Stimulated activated CD8-positive, alpha-beta memory T cell treated with anti-CD3 and anti-CD28 coated beads, Interleukin-7, amount 100 ng/mL, for 48 hours (primary cell): ENCODE measurements at places on chromosomes 16 and 17.

- no peak for DNase-seq
Measured at GRCh38 chr16:48103591-48103990, 52.2 kb downstream of the ABCC12 start.

DNA sequence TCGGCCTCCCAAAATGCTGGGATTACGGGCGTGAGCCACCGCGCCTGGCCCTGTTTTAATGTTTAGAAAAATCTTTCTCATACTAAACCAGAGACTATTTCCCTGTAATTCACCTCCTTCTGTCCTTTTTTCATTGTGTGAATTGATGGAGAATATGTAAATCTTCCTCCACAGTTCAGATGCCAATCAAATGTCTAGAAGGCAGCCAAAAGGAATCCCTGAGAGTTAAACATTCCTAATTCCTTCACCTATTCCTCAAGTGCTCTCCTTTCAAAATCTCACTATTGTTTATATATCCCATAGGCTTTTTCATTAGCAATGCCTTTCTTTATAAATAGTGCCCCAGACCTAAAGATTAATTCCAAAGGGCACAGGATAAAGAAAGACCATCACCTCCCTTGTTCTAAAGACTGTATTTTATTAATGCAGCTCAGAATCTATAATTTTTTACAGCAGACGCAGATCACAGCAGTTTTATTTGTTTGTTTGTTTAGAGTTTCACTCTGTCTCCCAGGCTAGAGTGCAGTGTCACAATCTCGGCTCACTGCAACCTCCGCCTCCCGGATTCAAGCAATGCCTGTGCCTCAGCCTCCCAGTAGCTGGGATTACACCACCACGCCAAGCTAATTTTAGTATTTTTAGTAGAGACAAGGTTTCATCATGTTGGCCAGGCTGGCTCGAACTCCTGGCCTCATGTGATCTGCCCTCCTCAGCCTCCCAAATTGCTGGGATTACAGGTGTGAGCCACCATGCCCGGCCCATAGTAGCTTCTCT lies 30.5 kb downstream of the COPZ2 start:
- no peak for DNase-seq

DNA sequence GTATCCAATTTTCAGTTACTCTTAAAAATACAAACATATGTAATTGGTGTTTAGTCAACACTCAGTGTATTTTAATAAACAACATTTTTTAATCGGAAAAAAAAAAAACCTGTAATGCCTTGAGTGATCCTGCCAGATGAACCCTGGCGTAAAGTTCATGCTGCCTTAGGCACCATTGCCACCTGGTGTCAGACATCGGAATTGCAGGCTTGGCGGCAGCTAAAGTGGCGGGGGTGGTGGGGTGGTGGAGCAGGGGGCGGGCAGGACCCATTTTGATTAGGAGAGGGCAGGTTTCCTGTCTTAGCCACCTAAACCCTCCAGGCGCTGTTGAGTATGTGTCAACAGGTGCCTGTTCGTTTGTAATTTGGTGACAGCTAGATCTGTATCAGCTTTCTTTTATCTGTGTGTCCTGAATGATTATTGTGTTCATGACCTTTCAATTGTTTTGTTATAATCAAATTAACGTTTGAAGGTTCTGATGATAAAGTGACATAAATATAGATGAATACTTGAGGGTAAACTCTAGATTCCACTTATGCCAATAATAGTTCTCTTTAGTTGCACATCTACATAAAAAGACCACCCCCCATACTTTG lies 588.7 kb downstream of the CDH13 start:
- peak; percentile 11 for DNase-seq

DNA sequence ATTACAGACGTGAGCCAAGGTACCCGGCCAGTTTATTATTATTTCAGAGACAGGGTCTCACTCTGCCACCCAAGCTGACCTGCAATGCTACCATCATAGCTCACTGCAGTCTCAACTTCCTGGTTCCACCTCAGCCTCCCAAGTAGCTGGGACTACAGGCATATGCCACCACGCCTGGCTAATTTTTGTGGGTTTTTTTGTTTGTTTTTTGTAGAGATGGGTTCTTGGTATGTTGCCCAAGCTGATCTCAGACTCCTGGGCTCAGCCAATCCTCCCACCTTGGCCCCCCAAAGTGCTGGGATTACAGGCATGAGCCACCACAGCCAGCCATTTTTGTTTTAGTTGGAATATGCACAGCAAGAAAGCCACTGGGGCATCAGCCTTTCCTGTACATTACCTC lies 115.7 kb downstream of the MRM1 start:
- DNase-seq, result no peak

GRCh38 chr17:2825253-2825970 lies 29.2 kb downstream of the RAP1GAP2 start:
- DNase-seq, result no peak

- no peak for DNase-seq
Measured at GRCh38 chr16:89269805-89270665, 52.5 kb downstream of the ZNF778 start.

- no peak for DNase-seq
Measured at GRCh38 chr17:27339198-27339835, 45.4 kb downstream of the WSB1 start.

DNA sequence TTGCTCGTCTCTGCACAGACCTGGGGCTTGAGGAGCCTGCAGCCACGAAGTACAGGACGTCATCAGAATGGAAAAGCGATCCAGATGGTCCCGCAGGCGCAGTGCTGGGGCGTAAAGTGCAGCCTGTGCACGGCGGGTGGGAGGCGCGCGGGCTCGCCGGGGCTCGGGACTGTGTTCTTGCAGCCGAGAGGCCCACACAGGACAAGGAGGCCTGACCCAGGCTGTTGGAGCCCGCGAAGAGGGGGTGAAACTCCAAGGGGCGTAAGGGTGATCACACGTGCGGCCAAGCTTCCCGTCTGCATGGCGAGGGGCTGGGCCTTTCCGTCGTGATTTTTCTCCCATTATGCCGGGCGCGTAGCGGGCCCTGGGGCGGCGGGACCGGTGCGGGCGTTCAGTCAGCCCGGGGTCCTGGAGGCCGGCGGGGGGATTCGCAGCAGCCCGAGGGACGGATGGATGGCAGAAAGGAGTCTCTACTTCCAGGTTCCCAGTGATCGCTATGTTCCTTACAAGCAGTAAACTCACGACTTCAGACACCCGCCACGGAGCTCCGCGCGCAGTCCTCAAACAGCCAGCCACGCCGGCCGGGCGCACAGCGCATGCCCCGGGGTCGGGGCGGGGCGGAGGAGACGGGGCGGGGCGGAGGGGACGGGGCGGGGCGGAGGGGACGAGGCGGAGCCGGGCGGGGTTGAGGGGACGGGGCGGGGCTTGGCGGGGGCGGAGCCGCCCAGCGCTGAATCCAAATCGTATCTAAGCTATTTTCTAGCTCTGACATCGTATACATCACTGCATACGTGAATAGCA lies 141.0 kb upstream of the KCNJ18 start:
- DNase-seq, result peak; percentile 55

DNA sequence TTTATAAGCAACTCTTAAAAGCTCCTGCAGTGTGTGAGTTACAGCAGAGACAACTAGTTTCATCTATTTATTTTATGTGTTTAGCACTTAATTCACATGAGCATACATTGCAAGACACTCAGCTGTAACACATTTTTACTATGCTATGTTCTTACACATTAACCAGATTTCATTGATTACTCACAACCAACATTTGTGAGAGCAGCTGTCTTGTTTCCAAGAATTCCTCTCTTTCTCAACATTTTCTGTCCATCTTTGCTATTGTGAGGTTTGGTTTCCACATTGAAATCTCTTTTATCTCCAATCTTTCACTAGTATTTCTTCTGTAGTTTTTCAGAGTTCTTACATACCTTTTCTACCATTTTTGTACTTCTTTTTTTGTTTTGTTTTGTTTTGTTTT lies 51.2 kb downstream of the COPRS start:
- no peak for DNase-seq

DNA sequence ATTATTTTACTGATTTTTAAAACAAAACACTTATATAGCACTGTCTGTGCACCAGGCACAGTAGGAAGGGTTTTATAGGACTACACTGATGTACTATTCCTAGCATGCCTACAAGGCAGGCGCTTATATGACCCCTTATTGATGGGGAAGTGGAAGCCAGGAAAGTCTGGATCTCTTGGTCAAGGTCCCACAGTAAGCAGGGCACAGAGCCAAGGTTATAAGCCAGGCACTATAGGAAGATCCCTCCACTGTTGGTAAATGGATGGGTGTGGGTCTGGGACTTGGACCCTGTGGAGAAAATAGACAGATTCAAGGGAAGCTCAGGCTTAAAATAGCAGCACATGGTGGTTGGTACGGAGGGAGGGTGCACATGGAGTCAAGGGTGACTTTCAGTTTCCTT lies 59.1 kb upstream of the PLCG2 start:
- no peak for DNase-seq

GRCh38 chr17:58593123-58593522 lies 78.7 kb upstream of the MTMR4 start:
- no peak for DNase-seq

DNA sequence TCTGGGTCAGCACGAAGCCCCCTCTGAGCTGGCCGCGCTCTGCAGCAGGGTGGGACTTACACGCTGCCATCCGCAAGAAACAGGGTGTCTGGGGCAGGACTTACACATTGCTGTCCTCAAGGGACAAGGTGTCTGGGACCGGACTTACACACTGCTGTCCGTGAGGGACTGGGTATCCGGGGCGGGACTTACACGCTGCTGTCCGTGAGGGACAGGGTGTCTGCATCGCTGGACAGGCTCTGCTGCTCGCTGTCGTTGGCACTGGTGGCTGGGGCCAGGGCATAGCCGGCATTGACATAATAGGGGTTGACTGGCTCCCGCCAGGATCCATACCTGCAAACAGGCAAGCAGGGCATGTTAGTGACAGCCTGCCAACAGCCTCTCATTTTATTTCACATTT lies 31.4 kb downstream of the PDIA2 start:
- no peak for DNase-seq

- DNase-seq, result no peak
Measured at GRCh38 chr17:42562388-42563142, 617 bp downstream of the COASY start.

DNA sequence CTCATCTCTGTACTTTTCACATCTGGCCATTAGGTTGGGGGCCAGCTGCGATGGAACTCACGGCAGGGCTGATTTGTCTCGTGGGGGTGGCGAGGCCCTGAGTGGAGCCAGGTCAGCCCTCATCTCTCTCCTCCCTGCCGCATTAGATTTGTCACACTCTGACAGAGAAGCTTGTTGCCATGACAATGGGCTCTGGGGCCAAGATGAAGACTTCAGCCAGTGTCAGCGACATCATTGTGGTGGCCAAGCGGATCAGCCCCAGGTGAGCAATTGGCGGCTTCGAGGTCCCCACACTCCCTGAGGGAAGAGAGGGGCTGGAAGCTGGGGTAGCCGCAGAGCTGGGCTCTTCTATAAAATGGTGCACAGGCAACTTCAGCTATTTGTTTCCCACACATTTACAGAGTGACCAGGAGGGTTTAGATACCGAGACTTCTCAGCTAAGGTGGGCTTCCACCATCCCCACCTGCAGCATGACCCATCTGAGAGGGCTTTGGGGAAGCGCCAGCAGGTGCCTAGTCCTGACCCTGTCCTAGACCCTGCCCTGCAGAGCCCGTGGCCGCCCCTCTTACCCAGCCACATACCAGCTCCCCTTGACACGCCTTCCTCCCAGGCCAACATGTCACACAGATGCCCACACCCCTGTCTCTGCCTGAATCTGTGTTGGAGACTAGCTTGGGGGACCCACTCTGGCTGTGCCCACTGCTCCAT lies 8.4 kb downstream of the TMEM98 start:
- DNase-seq, result no peak

- DNase-seq, result no peak
Measured at GRCh38 chr17:17943281-17943984, 28.8 kb downstream of the TOM1L2 start.

DNA sequence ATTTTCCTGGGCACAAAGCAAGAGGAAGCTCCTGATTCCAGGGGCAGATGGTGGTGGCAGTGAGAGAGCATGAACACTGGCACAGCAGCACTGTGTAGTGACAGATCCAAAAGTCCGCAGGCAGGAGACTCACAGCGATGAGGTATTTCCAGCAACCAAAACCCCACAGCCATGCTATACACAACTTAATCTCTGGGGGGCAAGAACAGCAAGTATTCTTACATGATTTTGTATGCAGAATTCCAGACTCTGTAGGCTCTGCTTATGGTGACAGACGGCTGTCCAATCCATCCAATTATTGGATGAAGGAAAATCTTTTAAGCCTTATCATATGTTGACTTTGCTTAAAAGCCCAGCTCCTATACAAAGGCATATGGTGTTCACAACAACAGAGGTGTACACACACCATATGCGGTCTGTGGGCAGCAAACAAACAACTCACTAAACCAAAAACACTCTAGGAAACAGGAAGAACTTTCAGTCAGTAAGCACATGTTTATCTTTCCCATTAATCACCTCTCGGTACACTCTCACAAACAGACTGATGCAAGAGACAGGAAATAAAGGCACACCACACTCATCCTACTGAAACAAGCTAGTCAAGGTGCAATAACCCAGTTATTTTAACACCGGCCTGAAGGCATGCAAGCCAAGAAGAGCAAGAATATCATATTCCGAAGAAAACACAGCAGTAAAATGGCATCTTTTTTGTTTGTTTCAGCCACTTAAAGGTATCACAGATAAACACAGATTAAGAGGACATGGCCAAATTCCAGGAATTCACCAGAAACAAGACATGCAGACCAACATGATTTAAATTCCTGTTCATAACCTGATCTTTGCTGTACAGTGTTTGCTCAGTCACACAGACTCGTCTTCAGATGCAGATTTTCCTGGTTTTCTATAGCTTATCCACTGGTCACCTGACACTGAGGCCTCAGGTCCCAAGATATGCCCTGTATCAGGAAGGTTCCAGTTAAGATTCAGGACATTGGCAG lies 47.8 kb downstream of the ERN1 start:
- DNase-seq, result no peak

- DNase-seq, result no peak
Measured at GRCh38 chr17:9127340-9127739, 106.0 kb downstream of the NTN1 start.

- no peak for DNase-seq
Measured at GRCh38 chr16:24282141-24282540, 26.0 kb downstream of the CACNG3 start.

DNA sequence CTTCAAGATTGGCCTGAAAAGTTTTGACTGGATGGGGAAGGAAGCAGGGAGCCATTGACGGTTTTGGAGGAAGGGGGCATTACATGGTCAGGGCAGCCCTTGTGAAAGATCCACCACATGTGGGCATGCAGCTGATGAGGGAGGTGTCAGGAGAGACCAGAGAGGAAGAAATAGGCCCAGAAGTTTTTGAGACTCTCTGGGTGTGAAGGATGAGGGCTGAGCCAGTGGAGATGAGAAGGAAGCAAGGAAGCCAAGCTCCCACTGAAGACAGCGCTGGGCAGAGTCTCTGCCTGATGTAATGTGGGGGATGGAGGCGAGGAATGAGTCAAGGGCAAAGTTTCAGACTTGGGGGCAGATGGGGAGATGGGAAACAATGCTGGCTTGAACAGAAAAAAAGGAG lies 530 bp downstream of the CCL17 start:
- no peak for DNase-seq
